CD4-positive, alpha-beta T cell treated with Interferon alpha-2 for 1 hour (primary cell): ENCODE measurements at places on chromosomes 12 and 14.

GRCh38 chr12:46410495-46410894 is 37.9 kb upstream of the SLC38A2 start:
- no peak for DNase-seq

- no peak for DNase-seq
Observed at GRCh38 chr12:76690921-76691700, 72.8 kb upstream of the ZDHHC17 start.

DNA sequence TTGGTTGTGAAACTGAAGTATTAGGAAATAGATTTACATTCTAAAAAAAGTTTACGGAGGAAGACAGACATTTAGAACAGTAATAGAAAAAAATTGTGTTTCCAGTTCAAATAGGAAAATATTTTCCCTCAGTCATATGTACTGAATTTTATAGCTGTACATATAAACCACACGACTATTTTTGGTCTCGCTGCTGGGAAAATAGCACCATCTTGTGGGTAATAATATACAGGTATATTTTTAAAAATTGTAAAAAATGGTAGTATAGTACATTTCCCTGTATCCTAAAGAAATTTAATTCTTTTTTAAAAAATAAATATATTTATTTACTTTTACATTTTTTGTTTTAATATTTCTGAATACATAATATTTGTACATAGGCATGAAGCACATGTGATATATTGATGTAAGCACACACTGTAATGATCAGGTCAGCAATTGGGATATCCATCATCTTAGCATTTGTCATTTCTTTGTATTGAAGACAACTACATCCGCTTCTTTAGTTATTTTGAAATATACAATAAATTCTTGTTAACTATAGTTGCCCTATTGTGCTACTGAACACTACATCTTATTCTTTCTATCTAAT is 168.6 kb downstream of the ALX1 start:
- DNase-seq, result no peak

GRCh38 chr14:102930138-102930752 is 7.8 kb downstream of the AMN start:
- no peak for DNase-seq

GRCh38 chr14:92724516-92725340 is 23.7 kb downstream of the LGMN start:
- no peak for DNase-seq

GRCh38 chr12:51346581-51346980 is at the start of gene CELA1:
Gene CELA1 (minus strand): TSS chr12:51346679. CDS start chr12:51346638, 41 bp downstream.
- no peak for DNase-seq

- no peak for DNase-seq
Observed at GRCh38 chr12:3662521-3662921, 90.4 kb downstream of the CRACR2A start.

DNA sequence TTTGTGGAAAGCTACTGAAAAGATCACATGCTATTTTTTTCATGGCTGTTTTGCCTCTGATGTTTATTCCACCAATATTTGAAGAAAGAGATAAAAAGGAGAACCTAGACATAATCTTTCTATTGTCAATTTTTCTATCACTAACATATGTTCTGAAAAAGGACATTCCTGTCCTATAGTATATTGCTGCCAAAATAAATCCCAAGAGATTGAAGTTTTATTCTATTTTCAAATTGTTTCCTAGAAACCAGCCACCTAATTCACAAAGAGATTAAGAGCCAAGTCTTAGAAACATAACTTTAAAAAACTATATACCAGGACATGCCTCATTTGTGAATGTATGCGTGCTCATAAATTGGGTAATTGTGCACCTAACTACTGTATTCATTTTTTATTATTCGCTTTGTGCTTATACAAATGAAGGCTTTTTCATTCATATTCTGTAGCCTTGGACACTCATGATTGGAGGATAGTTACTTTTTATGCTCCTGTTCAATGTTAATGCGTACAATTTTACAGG is 200.7 kb downstream of the FUT8 start:
- DNase-seq, result no peak

- peak; percentile 55 for DNase-seq
Observed at GRCh38 chr12:96193725-96194575, at the start of gene ELK3. Gene ELK3 (plus strand): TSS chr12:96194375.

DNA sequence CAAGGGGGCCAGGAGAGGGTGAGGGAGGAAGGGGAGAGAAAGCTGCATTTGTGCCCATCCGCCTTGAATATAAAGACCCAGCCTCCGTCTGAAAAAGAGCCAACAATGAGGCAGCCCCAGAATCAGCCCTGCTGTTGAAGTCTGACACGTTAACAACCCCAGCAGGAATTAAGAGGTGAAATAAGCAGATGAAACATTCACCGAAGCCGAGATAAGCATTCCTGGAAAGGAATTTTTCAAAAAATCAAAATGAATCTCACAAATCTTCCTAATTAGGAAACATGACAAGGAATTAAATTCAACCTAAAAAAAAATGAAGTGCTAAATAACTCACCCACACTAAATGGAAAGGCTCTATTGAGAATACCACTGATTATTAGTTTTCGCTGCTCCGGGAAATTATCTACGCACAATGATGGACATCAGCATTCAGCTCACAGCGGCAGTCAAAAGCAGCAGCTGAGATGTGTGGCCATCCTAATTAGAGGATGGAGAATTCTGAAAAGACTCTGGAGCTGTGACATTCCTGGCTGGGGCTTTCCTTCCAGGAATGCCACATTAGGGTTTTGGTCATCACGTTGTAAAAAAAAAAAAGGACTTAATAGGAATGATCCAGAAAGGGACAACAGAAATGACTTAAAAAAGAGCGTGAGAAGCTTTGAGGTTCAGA is 8.2 kb upstream of the PARP11 start:
- DNase-seq, result no peak

- DNase-seq, result no peak
Observed at GRCh38 chr12:91577586-91578539, 395.2 kb upstream of the DCN start.

DNA sequence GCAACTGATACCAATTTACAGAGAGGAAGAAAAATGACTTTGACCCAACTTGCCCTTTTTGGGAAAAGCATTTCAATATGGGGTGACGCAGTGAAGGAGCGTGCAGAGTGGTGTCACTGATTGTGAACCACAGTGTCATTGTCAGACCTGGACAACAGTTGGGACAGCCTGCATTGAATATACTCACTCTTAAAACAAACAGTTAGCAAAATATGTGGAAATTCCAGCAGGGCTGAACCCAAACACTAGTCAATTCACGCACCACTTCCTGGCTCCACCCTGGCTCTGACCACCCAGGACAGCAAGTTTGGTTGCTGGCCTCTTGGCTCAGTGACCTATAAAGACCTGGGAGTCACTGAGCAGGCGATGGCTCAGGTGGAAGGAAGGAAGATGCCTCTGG is 61.3 kb downstream of the NOS1 start:
- DNase-seq, result no peak

GRCh38 chr12:65962921-65963861 is 138.9 kb downstream of the HMGA2 start:
- no peak for DNase-seq

DNA sequence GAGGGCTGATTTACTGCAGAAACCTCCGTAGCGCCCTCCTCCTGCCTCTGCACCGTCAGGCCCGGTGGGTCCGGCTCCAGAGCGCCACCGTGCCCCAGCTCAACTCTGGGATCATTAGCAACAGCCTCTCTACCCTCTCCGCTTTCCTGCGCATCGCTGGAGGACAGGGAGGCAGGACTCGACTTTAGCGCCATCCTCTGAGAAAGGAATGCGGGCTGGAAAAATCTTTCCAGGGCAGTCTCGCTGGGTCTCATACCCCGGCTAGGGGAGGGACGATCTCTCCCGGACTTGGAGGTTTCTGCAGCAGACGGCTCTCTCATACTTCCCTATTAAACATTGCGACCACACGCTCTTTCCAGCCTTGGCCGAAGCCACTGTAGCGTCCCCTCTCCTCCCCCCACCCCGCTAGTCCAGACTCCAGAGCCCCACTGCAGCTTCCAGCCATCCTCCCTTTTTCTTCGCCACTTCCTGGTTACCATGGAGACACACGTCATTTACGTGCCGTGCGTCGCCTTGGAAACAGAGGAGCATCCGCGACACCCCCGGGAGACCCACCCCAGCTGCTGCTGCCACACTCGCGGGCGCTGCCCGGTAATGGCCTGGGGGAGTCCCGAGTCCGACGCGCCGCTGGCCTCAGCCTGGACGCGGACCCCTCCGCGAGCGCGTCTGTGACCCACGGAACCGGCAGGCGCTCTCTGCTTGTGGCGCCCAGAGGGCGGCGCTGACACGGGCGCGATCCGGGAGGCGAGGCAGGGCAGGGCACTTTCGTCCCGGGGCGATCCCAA is at the start of gene CCDC184:
Gene CCDC184, plus strand, starts transcription at position 554 of the 785 bp plus-strand sequence. CDS start 479 bp downstream, outside the sequence.
- peak; percentile 88 for DNase-seq
